ENCODE measurements at places on chromosomes 12 and 14. TPM values are rescaled to one million over a fixed set of nuclear protein-coding genes. Genes with fewer than 3 reads are reported as not detected.

Gene SLC6A13
- total RNA-seq: not detected

Gene KRT1
- total RNA-seq: 886 TPM

DNA sequence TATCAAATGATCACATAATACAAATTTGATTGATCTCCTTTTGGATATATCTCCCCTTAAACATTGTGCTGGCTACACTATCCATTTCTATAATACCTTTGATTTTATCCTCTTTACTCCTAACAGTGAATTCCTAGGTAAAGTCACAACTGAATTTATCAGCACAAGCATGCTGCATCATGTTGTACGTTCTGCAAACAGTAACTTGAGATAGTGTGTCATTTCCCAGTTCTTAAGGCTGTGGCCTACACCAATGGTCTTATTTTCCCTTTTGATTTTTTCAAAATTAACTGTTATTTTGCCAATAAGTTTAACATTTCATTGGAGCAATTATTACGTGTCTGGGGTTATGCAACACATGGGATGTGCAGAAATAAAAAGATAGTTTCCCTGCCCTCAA is 24.8 kb downstream of the PRKCH start:
- no peak for DNase-seq

Gene TC2N
- 50.3 TPM for total RNA-seq

Gene CLECL1
- total RNA-seq: not detected

GRCh38 chr12:46579474-46579873 is 206.9 kb upstream of the SLC38A2 start:
- DNase-seq: no peak

DNA sequence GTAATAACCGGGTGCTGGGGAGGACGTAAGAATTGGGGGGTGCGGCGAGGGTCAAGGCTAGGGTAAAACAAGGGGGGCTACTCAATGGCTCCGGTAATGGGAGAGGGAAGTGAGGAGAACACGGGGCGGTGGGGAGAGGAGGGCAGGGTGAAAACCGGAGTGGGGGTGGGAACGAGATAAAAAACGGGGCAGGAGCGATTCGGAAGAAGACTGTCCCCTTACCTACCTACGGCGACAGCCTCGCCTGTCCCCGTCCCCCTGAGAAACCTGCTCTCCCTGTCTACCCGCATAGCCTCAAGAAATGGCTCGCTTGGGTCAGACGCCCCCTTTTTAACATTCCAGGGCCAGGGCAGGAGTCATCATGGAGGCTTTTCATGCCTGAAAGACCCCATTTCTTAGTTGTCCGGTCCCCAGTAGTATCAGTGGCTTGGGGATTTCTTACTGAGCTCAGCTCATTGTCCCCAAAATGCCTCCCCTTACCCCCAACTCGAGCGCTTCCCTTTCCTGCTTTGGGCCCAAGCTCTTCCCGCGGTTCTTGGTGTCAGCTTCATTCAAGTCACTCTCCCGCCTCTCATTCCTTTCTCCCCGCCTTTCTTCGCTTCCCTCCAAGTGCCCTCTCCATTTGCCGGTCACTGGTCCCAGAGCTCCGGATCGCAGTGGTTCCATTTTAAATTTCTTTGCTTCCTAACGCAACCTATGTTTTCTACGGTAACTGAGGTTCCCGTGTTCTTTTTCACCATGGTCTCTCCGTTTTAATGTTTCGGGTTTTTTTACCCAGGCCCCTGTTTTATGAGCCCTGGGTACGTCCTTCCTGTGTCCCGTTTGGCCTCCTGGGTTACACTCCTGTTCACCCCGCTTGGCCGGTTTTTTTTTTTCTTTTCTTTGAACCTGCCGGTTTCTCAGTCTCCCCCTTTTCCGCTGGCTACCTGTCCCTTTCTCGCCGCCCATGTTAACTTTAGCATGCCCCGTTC is 1.2 kb upstream of the WSB2 start:
- DNase-seq: no peak

GRCh38 chr14:100546051-100546443 is 41.2 kb downstream of the BEGAIN start:
- DNase-seq: no peak

DNA sequence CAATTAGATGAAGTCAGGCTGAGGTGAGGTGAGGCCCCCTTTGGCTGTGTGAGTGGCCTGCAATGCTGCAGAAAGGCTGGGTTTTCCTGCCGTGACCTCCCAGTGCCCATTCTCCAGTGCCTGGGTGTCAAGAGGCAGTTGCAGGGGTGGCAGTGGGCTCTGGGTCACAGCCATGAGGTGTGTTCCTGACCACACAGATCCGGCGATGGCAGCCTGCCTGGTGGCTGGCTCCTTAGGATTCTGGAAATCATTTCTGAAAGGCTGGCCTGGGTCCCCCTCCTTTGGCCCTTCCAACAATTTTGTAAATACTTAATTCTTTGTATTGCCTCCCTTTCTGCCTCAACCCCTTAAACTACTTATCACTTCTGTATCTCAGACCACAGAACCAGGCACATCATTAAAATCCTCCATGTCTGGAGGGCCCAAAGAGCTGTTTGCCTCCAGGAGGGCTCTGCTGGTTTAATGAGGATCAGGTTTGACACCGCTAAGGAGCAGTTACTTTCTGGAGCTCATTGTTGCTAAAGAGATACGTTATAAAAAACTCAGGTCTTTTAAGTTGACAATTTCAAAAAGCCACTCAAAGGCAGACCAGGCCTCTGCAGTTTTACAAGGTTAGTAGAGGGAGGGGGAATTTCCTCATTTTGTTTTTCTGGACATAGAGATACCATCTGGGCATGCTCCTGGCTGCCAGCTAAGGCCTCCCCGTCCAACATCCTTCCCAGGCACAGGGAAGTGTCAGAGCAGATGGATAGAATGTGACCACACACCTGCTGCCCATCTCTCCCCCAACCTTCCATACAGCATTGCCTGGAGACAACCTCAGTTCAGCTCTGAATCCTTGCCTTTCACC is 204.4 kb downstream of the FOXN3 start:
- DNase-seq: no peak

- no peak for DNase-seq
These were observed 62.1 kb downstream of the SCAF11 start for GRCh38 chr12:45928309-45928708.

DNA sequence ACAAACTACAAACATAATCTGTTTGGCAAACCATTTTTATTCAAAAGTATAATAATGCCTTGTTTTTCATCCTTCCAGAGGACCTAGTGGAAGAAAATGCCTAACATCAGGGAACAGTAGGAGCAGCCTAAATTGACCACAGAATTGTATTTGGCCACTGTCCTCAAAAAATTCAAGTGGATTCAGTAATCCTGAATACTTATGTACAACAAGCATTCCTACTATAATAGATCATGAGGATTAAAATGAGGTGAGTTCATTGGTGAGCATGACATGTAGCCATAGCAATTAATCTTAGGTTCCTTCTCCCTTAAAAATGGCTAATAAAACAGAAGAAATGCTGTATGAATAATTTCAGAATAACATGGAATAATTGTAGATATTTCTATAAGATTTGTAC is 209.3 kb downstream of the DAD1 start:
- DNase-seq: no peak

- DNase-seq: no peak
These were observed 16.3 kb downstream of the BORCS5 start for GRCh38 chr12:12372946-12373722.

Gene CCDC177
- total RNA-seq: not detected

Gene TCTN1
- total RNA-seq: 31.4 TPM

DNA sequence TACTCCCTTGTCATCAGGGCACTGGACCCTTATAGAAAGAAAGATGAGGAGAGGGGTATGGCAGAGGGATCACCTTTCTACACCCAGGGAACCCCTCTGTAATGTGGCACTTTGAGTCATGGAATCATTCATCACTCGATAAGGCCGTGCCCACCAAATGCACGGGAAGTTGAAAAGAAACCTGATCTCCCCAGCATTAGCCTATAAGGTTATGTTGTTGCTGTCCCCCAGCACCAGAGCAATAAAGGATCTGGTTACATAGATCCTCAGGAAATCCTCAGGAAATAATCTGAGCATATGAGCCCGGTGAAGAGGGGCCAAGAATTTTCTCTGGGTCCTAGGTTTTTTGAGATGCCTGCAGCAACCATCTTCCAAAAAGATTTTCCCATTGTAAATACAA is 148.8 kb upstream of the CRY1 start:
- no peak for DNase-seq

Gene GPRC5D
- total RNA-seq: not detected

Gene MEG3
- 126 TPM for total RNA-seq

GRCh38 chr14:62734831-62735230 is 310.4 kb downstream of the KCNH5 start:
- DNase-seq: no peak

DNA sequence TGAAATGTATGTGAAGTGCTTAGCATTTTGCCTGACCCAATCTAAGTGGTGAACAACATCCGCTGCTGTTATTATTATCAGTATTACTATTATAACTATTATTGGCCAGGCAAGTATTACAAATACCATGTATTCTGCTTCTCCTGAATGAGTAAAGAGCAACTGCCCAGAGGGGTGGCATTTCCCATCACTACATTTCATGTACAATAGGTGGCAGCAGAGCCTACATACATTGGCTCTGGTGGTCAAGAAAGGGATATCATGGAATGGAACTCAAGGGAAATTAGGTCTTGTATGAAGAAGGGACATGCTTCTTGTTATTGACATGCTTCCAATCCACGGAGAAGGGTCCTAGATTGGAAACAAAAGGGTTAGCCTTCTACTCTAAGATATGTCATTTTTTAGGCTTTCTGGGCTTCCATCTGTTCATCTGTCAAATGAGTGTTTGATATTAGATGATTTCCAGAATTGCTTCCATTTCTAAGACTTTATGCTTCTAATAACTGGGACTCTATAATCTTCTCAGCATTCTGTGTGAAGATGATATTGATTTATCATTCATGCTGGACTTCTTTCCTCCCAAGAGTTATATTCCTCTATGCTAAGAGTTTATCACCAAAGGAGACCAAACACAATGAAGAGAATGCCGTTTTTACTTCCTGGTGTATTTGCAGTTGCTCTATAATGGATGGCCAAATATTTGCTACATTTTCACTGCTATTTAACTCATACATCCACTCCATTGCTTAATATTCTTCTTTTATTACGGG is 239.1 kb downstream of the SSPN start:
- DNase-seq: no peak

GRCh38 chr14:26966908-26967307 is 369.1 kb upstream of the NOVA1 start:
- DNase-seq: peak; percentile 88

DNA sequence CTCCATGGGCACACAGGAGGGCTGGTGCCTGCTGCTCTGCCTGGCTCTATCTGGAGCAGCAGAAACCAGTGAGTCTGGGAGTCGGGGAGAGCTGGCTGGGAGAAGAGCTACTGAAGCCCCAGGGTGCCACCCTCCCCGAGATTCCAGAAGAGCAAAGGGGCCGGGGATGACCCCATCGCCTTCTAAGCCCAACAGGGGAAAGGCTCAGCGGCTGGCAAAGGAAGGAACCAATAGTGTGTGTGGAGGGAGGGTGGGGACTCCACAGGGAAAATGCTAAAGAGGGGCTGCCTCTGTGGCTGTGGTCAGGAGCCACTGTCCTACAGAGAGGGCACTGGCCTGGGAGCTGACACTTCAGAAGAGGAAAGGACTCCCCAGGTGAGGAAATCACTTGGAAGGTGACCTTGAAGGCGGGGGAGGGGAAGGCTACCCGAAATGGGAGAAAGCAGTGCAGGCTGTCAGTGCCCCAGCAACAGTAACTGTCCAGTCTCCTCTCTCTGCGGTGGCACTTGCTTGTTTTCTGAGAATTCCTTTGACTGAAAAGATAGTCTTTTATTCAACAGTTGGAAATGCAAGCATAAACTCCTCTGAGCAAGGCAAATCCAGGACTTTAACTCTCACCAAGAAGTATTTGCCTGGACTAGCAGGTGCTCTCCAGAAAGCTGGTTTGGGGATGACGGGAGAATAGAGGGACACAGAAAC is 552 bp downstream of the TAPBPL start:
- DNase-seq: no peak

- DNase-seq: no peak
These were observed 67.9 kb upstream of the BEGAIN start for GRCh38 chr14:100654814-100655740.

Gene NFATC4
- 47.9 TPM for total RNA-seq

Gene ZFHX2
- 0.74 TPM for total RNA-seq

DNA sequence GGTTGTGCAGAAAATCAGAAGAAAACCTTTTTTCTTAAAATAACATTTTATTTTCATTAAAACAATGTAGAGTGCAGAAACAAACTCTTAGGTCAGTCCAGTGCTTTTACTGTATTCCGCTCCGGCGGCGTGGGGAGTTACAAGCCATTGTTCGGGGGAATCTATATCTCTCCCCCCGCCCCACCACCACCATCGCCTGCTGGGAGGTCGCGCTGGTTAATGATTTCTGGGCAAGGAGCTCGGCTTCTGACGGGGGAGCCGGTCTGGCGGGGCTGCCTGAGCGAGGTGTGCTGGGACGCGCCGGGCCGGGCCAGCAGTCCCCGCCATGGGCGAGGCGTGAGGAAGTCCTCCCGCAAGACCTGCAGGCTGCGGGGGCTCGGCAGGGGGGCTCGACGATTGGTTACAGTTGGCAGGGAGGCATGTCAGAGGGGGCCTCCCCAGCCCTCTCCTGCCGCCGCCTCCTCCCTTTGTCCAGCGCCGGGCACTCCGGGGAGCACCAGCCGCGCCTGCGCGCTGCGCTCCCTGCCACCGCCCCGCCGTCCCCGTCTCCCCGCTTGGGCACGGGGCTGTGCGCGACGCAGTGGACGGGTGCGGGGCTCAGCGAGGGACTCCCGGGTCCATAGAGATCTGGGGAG is 1.0 kb upstream of the DUSP6 start:
- DNase-seq: no peak

DNA sequence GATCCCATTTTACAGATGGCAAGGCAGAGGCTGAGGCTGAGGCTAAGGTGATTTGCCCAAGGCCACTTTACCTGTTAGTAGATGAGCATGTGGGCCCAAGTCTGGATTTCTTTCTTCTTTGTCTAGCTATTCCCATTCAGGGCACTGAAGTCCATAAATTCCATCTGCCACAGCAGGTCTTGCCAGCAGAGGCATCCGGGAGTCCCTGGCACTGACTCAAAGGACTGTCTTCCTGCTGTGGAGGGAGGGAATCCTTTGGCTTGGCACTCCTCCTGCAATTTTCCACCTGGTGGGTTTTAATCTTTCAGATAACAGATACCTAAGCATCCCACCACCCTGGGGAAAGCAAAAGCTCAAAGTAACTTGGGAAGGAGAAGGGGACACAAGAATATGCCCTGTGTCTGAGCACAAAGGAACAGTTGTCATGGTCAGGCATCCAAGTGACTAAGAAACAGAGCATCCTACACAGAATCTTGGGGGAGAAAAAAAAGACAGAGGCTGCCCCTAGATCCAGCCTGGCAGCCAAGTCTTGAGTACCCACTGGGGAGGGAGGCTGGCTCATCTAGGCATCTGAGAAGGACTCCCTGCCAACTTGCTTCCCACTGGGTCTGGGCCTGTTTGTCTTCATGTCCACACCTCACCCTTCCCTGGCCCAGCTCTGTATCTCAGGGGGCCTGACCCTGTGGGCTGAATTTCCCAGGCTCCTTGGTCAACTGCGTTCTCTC is 35.6 kb upstream of the CMKLR1 start:
- no peak for DNase-seq

GRCh38 chr12:16246264-16246663 is 31.2 kb downstream of the SLC15A5 start:
- no peak for DNase-seq

Gene TAS2R42
- not detected for total RNA-seq

Measured in vagina (tissue), 2 donors.